NCI-H1417 treated with DMSO at 0.1 percent for 48 hours (cell line): ENCODE measurements at places on chromosomes 5 and 9.

DNA sequence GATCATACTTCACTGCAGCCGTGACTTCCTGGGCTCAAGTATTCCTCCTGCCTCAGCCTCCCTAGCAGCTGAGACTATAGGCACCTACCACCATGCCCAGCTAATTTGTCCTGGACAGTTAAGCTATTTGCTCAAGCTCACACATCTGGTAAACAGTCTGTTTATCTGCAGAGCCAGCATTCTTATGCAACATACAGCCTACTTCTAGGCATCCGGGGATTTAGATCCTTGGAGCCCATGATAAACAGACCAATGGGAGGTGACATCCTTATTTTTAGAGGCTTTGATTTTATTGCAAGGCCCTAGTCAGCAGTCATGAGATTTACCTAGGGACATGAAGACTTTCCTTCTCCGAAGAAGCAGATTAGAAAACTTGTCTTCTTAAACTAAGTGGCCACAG is 21.0 kb downstream of the ATOX1 start:
- no peak for DNase-seq

DNA sequence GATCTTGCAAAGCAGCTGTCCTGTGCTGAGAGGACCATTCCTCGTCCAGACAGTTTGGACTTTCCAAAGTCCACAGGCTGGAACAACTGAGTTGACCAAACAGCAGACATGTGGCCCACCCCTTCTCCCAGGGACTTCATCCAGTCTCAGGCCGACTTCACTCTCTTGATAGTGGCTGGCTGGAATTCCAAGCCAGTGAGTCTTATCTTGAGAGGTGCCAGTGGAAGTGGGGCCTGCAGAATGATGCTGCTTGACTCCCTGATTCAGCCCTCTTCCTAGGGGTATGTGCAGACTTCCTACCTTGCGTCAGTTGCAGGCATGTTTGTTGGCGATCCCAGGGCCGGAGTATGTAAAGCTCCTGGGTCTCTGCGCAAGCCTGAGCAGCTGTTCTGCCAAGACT is 131.4 kb upstream of the TSLP start:
- DNase-seq = no peak

- no peak for DNase-seq
Measured at GRCh38 chr5:154459015-154459414, 13.2 kb downstream of the SAP30L start.

GRCh38 chr5:4636378-4636777 is 503.8 kb upstream of the ADAMTS16 start:
- no peak for DNase-seq

- DNase-seq = no peak
Measured at GRCh38 chr9:19133549-19134345, 6.5 kb upstream of the PLIN2 start.

GRCh38 chr5:161333194-161333880 is 213.2 kb downstream of the GABRB2 start:
- no peak for DNase-seq

- no peak for DNase-seq
Measured at GRCh38 chr5:156623381-156624040, 226.6 kb upstream of the PPP1R2B start.

DNA sequence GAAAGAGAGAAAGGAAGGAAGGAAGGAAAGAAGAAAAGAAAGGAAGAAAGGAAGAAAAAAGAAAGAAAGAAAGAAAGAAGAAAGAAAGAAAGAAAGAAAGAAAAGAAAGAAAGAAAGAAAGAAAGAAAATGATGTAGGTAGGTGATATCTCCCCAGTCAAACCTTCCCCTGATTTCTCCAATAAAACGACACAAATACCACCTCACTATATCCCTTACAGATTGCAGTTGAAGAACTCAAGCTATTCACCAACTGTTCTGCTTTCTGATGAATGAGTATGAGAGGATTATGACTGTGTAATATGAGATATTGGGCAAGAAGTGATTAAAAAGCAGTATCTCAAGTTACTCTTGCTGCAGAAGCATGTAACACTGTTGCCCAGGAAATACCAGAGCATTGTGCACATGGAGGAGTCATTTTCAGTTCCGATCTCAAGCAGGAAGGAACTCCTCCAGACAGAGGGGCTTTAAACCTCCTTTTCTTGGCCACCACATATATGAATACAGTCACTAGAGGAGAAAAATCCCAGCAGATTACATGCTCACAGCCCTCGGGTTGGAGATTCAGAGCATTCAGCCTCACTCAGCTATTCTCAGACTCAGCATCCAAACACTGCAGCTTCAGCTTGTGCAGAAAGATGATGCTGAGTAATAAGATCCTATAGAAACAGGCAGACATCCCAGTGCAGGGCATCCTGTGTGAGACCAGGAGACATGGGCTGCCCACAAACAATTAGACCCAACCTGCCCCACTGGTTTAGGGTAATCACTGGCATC is 61.4 kb downstream of the UGCG start:
- no peak for DNase-seq

GRCh38 chr9:15390201-15390600 is 32.5 kb upstream of the SNAPC3 start:
- DNase-seq = no peak

GRCh38 chr5:39946356-39947045 is 521.7 kb upstream of the DAB2 start:
- DNase-seq = no peak

- no peak for DNase-seq
Measured at GRCh38 chr9:129762985-129763926, 10.4 kb upstream of the PTGES start.

GRCh38 chr5:65546141-65546540 is 16.8 kb downstream of the CENPK start:
- no peak for DNase-seq

GRCh38 chr5:54329731-54330709 is 19.6 kb upstream of the ARL15 start:
- no peak for DNase-seq

DNA sequence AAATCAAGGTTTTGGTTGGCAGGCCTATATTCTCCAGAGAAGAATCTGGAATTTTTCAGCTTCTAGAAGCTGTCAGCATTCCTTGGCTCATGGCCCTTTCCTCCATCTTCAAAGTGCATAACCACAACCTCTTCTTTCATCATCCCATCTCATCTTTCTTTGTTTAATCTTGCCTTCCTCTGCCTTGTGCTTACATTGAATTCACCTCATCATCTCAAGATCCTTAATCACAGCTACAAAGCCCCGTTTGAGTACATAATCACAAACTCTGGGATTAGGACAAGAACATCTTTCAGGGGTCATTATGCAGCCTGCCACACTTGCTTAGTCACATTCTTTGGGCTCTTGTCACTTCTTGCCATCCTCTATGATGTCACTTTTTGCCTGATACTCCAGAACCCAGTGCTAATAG is 130.3 kb downstream of the FOXD1 start:
- no peak for DNase-seq

- no peak for DNase-seq
Measured at GRCh38 chr5:124913329-124913653, 166.9 kb upstream of the ZNF608 start.

GRCh38 chr9:18759827-18760226 is 273.2 kb downstream of the SAXO1 start:
- no peak for DNase-seq

- DNase-seq = no peak
Measured at GRCh38 chr5:80904533-80905187, 55.5 kb upstream of the RASGRF2 start.

DNA sequence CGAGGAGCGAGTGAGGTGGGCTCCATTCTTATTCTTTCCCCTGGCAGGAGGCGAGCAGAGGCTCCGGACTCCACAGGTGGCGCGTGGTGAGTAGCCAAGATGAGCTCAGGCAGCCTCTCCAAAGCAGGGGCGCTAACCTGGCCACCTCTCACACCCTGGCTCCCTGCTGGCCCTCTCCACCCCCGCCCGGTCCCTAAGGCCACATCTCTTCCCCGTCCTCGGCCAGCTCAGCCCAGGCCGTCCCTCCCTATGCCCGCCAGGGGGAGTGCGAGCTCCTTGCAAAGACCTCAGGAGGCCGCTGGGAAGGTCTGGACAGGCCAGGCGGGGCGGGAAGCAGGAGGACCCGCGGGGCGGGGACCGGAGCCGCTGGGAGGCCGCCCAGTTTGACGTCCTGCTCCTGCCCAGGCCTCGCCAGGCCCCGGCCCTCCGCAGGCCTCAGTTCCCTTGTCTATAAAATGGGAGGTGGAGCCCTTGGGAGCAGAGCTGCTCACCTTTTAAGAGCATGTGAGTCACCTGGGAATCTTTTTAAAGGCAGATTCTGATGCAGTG is 46.3 kb upstream of the GGTA1 start:
- peak; percentile 76 for DNase-seq

DNA sequence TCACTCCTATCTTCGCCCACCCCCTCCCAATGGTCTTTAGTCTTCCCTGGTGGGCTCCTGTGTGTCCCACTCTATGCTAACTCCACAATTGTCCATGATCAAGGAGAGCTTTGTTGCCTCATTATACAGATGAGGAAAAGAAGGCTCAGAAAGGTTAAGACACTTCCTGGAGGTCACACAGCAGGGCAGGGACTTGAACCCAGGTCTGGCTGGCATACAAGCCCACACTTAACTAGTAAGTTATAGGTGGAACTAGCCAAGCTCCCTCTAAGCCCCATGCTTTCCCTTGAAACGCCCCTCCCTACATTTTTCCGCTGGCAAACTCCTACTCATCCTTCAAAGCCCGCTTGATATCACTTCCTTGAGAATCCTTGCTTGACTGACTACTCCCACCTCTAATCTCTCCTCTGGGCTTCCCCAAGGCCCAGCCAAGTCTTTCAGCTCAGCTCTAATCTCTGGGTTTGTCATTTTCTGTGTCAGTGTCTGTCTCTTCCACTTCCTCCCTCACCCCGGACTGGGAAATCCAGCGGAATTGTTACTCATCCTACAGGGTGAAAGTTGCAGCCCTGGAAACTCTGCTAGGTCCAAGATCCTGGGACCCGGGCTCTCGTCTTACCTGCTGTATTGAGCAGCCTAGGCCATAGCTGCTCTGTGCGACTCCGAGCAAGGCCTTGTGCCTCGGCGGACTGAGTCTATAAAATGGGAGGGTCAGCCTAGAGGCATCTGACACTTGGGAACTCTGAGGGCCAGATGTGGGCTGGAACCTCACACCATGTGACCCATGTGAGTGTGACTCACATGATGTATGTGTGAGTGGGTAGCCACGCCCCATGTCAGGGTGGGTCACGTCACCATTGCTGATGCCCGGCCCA is 144.5 kb downstream of the GAPVD1 start:
- no peak for DNase-seq

DNA sequence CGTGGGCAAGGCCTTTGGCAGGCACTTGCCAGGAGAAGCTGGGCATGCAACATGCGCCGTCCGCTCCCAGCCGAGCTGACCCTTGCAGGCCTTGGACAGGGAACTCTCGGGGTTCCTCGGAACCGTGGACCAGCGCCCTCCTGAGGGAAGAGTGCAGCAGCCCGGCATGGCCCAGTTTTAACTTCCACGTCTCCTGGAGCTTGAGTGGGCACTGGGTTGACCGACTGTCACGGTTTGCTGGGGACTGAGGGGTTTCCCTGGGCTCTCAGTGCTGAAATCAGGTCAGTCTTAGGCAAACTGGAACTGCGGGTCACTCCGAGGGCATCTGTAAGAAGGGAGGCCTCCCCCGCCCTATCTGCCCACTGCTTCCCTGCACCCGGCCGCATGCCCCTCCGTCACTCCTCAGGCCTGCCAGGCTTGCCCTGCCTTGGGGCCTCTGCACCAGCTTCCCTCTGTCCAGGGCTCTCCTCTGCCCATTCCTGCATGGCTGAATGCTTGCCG is 87.0 kb upstream of the PHYKPL start:
- no peak for DNase-seq

GRCh38 chr9:68950689-68951088 is 63.2 kb downstream of the PRKACG start:
- DNase-seq = no peak

GRCh38 chr9:79656169-79656568 is 84.4 kb downstream of the TLE4 start:
- DNase-seq = no peak
